HT-29 (cell line): ENCODE measurements at places on chromosomes 5 and 9.

DNA sequence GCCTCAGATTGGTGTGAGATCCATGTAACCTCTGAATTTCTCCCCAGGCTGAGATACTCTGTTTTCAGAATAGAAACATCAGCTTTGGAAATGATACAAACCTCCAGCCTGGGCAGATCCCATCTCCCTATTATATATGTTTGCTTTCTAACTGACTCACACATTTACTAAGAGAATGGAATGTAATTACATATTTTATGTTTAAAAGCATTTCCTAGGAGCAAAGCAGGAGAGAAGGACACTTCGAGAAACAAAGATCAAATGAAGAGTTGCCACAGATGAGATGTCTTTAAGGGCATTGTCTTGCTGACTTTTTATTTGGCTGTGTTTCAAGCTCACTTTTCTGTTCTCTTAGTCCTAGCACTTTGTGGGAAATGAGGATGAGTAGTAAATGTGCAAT, 96.3 kb downstream of the CDH18 start:
- DNase-seq = no peak

DNA sequence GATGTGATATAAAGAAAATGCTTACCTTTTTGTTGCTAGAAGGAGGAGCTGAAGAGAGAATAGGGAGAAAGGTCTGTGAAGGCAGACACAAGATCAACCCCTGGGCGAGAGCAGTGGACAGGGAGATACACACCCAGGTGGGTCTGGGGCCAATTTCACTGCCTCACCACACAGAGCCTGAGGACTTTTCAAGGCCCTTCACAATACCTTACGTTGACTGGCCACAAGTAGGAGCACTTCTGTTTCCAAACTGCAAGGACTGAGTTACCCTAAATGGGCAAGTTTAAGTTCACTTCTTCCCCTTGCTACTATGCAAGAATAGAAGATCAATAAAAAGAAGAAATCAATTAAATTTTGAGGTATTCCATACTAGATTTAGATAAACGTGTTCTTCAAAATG, 174.5 kb upstream of the SLC12A2 start:
- DNase-seq = peak; percentile 67

GRCh38 chr5:121053055-121053985, 589.2 kb downstream of the PRR16 start:
- DNase-seq = peak; percentile 6

DNA sequence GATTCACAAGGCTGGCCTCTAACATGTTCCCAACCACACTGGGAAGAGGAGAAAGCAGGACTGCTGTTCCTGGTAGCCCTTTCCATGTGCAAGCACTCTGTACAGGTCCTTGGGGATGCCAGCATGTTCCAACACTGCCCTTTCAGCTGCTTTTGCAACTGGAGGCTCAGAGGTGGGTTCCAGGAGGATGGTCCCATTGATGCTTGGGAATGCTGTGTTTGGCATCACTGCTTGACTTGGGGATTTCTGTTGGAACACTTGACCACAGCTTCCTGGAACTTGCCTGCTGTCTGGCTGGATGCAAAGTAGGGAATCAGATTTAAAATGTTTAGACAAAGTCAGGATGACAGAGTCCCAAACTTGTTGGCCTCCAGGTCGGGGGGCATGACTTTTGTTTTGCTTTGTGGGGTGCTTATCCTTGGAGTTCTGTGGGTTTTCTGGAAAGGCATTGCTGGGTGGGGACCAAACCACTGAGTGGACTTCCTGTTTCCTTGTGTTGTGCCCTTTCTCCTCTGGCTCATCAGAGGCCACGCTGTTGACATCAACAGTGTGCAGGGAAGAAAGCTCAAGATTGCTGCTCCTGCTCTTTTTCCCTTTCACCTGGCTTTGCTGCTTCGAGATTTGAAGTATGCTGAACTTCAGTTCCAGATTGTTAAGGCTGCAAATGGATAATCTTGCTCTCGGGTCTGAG, 148.5 kb upstream of the RPS23 start:
- no peak for DNase-seq

GRCh38 chr5:124263680-124264491, 482.6 kb downstream of the ZNF608 start:
- DNase-seq = peak; percentile 30

GRCh38 chr9:71704796-71705195, 63.5 kb downstream of the CEMIP2 start:
- no peak for DNase-seq

GRCh38 chr5:28543473-28544098, 1505.2 kb upstream of the CDH9 start:
- DNase-seq = no peak

GRCh38 chr5:39178861-39179260, 40.5 kb downstream of the FYB1 start:
- DNase-seq = no peak

- DNase-seq = no peak
Measured at GRCh38 chr5:92758552-92758951, 822.5 kb downstream of the NR2F1-AS1 start.

GRCh38 chr9:104177676-104178075, 83.6 kb downstream of the SMC2 start:
- DNase-seq = no peak

GRCh38 chr9:110668570-110669167, at the start of gene MUSK:
Gene MUSK (plus strand): TSS chr9:110668791. CDS start chr9:110668905, 114 bp downstream.
- no peak for DNase-seq

DNA sequence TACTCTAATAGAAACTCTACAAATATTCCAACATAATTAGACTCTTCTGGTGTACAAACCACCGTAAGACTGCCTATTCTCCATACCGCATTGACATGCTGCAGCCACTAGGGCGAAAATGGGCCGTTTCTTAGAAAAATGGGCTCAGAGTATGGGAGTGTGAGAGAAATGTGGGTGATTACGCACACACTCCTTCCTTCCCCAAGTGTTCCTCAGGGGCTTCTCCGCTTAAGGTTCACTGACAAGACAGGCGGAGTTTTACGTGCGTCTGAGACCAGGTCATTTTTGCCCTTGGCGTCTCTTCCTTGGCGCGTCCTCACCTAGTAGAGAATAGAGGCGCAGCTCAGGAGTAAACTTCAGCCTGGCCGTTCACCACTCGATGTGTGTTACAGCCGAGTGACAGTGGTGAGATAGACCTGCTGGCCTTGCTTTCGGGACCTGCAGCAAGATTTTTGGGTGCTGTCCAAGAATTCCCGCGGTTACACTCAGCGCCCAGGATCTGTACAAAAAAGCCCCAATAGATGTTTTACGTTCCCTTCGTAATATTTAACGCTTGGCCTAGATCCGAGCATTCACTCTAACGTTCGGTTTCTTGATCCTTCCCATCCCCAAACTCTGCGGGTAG, 1.8 kb upstream of the NTRK2 start:
- DNase-seq = peak; percentile 39

DNA sequence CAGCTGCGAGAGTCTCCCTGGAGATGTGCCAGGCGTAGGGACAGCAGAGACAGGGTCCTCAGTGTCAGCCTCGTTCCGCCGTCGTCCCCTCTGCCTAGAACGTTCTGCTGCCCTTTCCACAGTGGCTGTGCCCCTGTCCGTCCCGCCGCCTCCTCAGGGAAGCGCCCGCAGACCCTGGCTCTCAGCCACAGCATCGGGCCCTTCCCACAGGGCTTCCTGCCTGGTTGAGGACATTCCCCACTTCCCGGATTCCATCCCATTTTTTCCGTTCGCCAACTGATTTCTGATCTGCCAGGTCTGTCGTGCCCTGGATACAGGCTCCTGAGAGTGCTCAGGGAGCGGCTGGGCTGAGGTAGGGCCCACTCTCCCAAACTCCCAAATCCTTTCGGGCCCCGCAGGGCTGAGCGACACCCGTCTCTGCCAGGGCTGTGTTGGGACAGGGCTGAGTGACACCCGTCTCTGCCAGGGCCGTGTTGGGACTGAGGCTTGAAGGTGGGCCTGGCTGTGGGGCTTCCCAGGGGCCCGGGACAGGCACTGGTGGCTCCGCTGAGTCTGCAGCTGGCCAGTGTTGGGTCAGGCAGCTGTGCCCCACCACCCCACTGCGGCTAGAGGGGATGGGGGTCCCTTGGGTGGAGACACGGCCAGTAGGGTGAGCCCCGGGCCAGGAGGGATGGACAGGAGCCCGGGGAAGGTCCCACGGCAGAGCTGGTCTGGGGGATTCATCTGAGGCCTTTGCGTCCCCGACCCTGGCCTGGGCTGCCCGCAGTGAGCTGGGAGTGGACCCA, 15.9 kb downstream of the DNLZ start:
- no peak for DNase-seq

DNA sequence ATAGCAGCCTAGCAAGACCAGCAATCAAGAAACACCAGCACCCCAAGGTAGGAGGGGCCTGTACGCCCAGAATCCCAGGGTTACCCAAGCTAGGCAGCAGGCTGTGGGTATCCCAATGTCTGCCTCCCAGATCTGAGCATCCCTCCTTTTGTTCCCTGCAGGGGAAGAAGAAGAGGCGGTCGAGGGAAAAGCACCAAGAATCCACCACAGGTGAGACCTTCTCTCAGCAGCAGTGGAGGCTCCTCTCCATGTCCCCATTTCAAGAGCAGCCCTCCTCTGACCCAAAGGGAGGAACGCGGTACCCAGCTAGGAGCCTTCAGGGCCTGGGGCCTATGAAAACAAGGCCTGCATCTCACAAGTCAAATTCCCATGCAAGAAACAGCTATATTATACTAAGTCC, 28.9 kb downstream of the TCF7 start:
- no peak for DNase-seq

GRCh38 chr5:152593388-152593787, 188.3 kb upstream of the NMUR2 start:
- peak; percentile 16 for DNase-seq

GRCh38 chr5:165286692-165287091, 1781.3 kb downstream of the MAT2B start:
- no peak for DNase-seq
